Skeletal muscle cell (primary cell): ENCODE measurements at places on chromosomes 7 and 10.
A peak's percentile ranks its signal among the peaks of the same experiment; 100 is the strongest.

- DNase-seq = no peak
These were observed 75.5 kb downstream of the PAPSS2 start for GRCh38 chr10:87734987-87735827.

DNA sequence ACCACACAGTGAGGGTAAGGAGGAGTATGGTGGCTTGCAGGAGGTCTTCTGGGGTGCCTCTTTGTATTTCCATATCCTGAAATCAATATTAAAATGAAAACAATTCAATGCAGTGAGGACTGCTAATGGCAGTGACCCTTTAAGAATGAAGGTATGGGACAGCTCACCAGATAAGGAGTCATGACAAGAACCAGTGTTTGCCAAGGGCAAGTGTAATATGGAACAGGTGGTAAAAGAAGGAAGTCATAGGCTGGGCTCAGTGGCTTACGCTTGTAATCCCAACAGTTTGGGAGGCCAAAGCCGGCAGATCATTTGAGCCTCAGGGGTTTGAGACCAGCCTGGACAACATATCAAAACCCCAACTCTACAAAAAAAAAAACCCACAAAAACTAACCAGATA lies 20.0 kb upstream of the LIPA start:
- DNase-seq = no peak

- DNase-seq = no peak
These were observed 20.4 kb downstream of the IGF2BP3 start for GRCh38 chr7:23449941-23450340.

DNA sequence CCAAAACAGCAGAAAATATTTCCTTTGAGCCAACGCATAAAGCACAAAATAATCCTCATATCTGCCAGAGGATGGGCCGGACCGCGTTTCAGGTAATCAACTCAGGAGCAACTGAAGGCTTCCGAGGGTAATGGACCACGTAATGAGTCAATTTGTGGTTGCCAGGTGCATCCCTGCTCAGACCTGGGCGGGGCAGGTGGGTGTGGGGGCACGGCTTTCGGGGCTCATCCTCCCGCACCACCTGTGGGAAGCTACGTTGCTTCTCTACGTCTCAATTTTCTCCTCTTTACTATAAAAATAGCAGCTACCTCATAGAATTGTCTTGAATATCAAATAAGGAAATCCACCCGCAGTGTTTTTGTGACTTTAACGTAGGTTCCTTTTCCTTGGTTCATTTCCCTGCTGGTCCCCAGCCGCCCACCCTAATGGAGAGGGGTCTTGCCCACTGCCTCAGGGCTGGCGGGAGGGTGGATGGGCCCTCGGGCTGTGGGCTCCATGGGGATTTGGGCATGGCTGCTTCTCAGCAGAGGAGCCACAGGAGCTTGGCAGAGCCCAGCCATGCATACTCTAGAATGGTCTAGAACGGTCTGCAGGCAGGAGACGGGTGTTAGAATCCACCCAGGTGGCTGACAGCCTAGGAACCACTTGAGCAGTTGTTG lies 324.7 kb downstream of the ADARB2 start:
- DNase-seq = no peak

DNA sequence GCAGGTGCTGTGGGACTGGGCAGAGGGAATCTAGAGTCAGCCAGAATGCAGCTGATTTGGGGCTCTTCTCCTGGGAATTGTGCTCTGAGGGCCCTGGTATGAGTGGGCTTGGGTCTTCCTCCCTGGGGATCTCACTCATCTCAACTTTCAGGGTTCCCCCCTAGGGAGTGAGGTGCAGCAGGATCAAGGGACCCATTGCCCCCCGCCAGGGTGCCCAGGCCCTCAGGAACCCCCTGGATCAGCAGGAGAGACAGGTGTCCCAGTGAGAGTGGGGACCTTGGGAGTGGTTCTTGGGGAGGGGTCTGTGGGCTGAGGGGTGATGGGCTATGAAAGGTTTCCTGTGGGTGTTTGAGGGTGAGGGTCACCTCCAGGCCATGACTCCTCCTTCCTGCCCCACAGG lies 17.6 kb upstream of the VOPP1 start:
- DNase-seq = no peak

- DNase-seq = no peak
These were observed 66.1 kb upstream of the AOAH start for GRCh38 chr7:36790311-36790787.

DNA sequence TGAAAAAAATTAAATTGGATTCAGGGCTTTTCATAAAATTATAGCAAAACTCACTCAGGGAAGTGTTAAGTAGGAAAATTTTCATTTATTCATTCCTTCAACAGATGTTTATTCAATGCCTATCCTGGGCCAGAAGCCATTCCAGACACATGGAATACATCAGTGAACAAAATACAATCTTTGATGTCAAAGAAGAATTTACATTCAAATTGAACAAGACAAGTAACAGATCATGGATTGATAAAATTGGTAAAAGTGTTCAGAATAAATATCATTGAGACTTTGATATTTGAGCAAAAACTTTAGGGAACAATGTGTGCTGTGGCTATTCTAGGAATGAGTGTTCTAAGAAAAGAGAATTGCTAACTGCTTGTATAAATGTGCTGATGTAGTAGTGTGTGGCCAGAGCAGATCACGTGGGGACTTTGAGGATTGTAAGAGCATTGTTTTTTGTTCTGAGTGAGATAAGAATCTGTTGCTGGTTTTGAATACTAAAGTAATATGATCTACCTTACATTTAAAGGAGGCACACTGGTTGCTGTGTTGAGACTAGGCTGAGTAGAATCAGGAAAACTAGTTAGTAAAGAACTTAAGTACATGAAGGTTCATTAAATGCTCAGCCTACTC lies 957.2 kb downstream of the PCDH15 start:
- DNase-seq = no peak

DNA sequence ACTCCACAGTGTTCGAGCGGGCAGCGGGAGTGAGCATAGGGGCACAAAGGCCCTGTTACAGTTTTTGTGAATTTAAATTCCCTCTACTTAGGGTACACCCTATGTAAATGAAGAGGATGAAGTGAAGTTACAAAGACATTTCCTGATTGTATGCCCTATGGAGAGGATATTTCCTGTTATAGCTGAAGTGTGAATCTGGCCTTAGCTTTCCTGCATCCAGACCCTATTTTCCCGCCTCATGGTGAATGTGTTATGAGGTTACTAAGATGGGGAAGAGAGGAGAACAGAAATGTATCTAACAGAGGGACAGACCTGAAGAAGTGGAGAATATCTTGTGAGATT lies 37.8 kb upstream of the COMMD3 start:
- DNase-seq = no peak

DNA sequence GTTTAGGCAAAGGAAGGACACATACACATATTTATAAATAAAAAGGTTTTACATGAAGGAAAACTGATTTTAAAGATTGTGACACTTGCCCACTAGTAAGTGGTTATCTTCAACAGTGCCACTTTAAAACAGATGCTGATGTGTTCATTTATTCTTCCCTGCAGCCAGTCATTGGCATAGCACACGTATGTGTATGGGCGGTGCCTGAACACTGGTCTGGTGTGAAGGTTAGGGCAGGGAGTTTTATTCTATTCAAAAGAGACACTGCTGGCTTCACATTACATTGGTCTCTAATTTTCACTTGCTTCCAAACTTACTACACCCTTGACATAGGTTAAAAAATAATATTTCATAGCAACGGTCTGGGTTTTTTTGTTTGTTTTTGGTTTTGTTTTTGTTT lies 57.9 kb downstream of the NOD1 start:
- DNase-seq = no peak

- no peak for DNase-seq
These were observed 166.8 kb downstream of the MTERF1 start for GRCh38 chr7:91713669-91714068.

GRCh38 chr7:74637745-74638144 lies 19.8 kb upstream of the GTF2I start:
- DNase-seq = no peak

DNA sequence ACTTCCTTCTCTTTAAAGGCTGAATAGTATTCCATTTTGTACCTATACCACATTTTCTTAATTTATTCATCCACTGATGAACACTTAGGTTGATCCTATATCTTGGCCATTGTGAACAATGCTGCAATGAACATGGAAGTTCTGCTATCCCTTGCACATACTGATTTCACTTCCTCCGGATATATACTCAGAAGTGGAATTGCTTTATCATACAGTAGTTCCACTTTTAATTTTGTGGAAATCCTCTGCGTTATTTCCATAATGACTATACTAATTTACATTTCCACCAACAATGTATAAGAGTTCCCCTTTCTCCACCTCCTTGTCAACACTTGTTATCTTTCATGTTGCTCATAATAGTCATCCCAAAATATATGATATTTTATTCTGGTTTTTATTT lies 312.6 kb downstream of the PLXDC2 start:
- no peak for DNase-seq

DNA sequence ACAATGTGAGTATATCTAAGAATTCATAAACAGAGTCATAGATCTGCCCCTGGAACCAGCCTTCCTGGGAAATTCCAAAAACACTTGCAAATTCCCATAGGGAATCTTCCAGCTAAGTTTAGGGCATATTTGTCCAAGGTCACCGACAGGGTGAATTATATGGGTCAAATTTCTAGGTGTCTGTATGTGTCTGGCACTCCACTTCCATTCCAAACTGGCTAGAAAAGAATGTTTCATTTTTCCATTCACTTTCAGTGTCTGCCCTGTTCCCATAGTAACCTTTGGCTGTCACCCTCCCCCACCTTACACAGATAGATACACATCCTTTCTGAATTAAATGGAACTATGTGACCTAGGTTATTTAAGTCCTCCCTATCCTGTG lies 230.9 kb downstream of the CREB5 start:
- no peak for DNase-seq

GRCh38 chr10:35059481-35059880 lies 30.7 kb downstream of the CUL2 start:
- DNase-seq = no peak

DNA sequence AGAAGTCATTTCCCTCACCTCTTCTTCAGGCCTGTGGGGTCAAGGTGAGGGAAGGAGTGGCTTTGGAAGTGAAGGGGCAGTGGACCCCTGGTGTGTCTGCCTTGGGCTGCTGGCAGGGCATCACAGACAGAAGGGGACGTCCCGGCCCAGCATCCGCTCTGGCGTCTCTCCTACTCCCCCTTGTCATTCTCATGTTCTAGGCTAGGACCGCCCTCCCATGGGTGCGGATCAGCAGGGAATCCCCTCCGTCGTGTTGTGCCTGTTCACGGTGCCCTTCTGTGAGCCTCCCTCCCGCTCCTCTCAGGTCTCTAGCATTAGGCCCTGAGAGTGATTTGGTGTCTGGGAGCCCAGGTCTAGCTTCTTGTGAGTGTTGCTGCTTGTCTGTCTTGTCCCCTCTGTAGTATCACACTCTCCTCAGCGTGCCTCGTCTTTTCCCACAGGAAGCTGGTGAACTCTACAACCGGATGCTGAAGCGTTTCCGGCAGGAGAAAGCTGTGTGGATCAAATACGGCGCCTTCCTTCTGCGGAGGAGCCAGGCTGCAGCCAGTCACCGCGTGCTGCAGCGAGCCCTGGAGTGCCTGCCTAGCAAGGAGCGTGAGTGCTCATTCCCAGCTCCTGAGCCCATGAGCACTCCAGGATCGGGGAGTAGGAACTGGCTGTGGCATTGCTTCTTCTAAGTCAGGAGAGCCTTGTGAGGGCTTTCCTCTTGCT lies 8.5 kb downstream of the CALHM2 start:
- DNase-seq = no peak

DNA sequence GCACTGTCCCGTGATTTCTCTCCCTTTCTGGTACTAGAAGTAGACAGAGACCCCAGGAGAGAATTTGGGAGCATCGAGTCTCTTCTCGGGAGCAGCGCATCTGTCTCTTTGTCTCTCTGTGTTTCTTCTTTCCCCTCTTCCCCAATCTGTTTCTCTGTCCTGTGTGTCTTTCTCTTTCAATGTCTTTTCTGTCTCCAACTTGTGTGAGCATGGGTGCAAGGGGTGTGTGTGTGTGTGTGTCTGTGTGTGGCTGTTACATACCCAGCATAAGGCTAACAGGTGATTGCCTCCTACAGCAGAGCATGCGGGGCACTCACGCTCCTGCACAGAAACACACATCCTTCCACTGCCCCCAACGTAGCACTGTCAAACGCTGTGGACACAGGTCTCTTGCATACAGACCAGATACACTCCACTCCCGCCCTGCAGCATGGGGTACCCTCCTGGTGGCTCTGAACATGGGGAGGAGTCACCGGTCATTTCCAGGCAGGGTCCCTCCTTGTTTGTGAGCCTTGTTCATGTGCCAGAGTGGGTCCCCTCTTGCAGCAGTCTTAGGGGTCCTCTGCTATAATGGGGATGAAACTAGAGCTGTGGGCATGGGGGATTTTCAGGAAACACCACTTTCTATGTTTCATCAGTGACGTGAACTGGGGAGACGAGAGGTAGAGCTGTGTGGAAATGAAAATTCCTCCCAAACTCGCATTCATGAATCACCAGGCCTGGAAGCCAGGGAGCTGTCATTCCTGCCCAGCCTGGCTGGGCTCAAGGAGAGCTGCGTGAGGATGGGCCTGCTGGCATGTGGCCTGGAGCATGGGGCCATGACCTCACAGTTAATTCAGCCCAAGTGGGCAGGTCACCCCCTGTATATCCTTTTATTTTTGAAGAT lies 980 bp downstream of the ADAMTS14 start:
- DNase-seq = peak; percentile 67

GRCh38 chr10:12667052-12667451 lies 317.7 kb downstream of the CAMK1D start:
- no peak for DNase-seq

- no peak for DNase-seq
These were observed 56.1 kb downstream of the RAPGEF5 start for GRCh38 chr7:22300839-22301238.

DNA sequence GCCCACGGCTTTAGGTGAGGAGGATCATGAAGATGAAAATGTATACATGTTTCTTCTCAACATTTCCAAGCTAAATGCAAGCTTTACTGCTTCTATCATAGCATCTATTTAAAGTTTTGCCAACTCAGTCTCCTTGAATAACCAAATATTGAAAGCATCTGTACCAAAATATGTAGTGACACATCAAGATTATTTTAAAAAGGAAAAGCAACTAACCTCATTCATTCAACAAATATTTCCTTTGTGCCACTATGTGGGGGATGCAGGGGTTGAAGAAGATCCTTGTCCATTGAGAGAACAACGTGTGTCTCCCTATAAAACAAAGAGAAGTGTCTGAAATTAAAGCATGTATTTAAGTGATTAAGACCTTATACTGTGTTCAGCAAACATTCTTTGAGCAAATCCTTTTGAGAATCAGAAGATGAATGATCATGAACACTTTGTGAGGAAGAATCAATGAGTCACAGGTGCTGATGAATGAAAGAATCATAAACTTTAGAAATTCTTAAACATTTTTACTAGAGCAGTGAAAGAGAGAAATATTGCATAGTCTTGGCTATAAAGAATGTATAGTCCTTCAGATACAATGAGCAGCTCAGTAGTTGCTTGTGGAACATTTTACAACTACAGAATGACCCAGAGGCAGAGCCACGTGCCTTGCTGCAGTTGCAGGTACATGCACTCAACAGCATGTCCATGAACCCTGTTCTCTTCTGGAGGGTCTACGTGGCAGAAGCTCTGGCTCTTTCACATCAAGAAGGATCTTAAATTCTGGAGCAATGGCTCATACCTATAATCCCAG lies 13.9 kb downstream of the TAS2R60 start:
- DNase-seq = no peak
